ENCODE measurements at places on chromosomes 16 and 17.

GRCh38 chr16:24723663-24724062 lies 5.8 kb upstream of the TNRC6A start:
- DNase-seq, result no peak

- DNase-seq, result no peak
Observed at GRCh38 chr17:9232591-9233270, 211.4 kb downstream of the NTN1 start.

DNA sequence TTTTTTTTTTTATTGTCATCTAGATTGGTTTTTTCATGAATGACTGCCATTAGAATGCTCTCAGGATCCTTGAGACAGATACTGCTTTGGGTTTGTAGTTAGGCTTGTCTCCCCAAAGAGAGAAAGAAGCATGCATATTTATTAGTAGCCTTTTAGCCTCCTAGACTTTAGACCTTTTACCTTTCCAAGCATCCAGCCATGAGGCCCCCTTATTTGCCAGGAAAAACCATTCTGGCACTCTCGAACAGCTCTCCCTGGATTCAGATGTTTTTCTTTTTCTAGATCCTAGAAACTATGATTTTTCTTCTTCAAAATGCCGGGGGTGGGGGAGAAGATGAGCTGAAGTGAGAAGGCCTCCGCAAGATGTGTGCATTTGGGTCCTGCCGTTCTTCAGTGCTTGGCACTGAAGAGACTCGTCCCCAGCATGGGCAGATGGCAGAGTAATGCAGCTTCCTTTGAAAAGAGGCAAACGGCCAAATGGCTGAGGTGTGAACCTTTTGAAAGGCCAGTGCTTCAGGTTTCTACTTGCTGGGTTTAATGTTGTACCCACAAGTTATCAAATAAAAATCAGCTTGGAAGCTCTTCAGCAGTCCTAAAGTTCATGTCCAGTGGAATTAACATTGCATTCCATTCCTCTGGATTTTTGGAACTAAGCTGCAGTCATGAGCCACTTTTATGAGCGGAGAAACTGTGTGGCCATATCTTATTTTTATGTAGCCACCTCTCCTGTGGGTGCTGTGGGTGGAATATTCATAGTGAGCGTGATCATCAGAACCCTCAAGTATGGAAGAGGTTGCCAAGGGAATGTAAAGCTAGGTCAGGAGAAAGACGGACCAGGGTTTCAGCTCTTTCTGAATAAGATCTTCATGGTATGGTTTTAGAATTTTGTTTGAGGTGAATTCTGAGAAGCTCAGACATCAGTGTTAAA lies 7.2 kb downstream of the SOCS7 start:
- DNase-seq, result no peak

GRCh38 chr17:77376795-77377709 lies 236.3 kb downstream of the SEC14L1 start:
- no peak for DNase-seq

DNA sequence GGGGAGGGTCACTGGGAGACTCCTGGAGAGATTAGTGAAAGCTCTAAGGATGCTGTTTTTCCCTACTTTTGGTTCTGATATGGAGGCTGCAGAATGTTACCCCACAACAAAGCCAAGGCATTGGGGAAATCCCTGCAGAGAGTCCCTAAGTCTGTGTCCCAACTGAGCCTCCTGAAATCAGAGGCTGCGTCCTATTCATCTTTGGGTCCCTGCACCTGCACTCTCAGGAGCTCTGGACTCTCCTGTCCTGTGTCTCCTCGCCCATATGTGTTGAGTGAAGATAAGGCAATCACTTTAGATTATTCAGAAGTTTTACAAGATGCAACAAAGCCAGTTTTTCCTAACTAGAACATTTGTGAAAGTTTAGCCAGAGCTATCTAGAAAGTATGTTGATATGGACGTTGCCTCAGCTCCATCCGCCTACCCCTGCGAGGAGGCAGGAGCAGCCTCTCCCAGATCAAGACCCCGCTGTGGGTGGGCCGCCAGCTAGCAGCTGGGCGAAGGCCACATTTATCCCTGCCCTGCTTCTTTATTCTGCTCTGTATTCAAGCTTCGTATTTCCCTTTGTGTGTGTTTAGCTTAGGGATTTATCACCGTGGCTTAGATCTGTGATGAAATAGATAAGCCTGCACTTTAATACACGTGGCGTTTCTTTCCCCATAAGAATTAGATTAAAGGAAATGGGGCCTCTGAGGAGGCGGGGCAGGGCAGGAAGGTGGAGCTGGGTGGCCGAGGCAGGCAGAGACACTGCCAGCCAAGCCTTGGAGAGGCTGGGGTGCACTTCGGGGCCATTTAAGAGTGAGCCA lies 37.4 kb downstream of the SHISA6 start:
- no peak for DNase-seq

GRCh38 chr16:972316-973002 lies 1.7 kb upstream of the LMF1 start:
- DNase-seq, result no peak

DNA sequence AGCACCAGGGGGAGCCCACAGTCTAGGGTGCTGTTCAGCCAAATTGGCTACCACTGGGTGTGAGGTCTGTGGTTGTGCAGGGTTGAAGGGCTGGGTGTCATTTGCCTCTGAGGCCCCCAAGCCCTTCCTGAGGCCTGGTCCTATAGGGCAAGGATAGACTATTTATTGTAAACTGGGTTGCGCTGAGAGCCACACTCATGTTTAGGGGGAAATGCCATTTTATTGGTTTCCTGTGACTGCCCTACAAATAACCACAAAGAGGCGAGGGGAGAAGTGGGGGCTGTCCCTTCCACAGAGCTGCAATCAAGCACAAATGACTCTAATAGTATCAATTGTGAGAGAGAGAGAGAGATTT lies 3.6 kb upstream of the ZCCHC14 start:
- DNase-seq, result no peak

GRCh38 chr17:61495161-61495857 lies 43.1 kb downstream of the TBX4 start:
- no peak for DNase-seq

DNA sequence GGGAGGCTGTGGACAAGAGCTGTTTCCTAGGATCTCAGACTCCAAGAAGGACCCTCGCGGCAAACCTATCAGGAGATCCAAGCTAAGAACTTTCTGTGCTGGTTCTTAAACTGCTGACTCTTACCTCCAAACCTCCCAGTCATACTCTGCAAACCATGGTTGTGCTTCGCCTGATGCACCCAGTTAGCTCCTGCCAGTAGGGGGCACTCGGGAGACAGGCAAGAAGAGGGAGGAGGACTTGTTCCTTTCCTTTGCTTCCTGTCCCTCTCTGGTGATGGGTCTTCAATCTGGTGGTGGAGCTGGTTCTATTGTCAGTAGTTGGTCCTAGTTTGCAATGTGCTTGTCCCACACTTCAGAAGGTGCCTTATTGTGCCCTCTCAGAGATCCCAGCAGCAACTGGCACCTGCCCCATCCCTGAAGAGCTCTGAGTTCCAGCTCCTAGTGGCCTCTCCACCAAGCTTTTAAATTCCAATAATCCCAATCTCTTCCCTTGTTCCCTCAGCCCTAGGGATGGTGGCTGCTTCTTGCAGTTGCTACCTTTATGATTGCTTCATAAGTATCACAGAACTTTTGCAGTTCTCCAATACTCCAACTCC lies 113.5 kb upstream of the RPL38 start:
- DNase-seq, result peak; percentile 74

DNA sequence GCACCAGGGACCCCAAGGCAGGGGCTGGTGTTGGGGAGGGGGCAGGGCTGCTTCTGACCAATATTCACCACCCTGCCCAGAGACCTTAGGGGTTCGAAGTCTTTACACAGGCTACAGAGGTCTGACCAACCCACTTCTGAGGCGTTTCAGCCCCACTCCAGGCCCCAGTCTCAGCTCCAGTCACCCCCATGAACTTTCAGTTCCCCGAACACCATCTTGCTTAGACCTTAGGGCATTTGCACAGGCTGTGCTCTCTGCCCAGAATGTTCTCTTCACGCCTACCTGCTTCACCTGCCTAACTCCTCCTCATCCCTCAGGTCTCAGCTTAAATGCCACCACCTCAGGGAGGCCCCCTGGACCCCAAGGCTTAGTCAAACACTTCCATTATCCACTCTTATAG lies 25.8 kb upstream of the CPNE2 start:
- no peak for DNase-seq

- DNase-seq, result peak; percentile 28
Observed at GRCh38 chr17:74010903-74011302, 192.6 kb upstream of the RPL38 start.

- DNase-seq, result no peak
Observed at GRCh38 chr17:30074730-30075129, 41.9 kb upstream of the NSRP1 start.

- no peak for DNase-seq
Observed at GRCh38 chr16:81321536-81321935, 6.8 kb downstream of the GAN start.

- DNase-seq, result no peak
Observed at GRCh38 chr16:72873044-72873443, 174.9 kb downstream of the ZFHX3 start.

DNA sequence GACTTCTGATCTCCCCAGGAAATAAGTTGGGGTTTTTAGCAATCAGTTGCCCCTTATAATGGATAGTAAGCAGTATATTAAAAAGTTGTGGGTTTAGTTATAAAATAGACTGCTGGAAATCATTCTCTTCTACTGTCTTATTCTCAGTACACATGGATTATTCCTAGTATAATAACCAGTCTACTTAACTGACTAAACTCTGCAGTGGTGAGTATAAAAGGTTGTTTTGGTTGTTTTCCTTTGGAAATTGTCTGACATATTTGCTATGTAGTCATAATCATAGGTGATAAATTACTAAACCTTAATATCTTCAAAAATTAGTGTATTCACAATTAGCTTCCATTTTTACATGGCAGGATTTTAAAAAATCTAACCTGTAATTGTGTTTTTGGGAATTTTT lies 31.4 kb downstream of the CTCF start:
- no peak for DNase-seq

DNA sequence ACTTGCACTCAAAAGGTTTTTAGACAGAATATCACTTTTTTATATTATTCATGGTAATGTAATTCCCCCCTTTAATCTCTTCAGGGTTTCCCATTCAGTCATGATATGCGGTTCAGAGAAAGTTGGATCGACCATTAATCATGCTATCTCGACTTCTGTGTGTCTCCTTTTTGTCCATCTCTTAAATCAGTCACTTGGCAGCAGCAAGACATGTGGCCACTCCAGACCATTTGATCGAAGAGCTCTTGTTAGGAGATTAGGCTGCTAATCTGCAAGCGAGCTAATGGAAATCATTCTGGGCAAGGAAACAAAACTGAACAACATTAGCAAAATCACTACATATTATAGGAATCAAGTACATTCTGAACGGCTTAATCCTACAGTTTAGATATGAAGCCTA lies 449.9 kb downstream of the WWOX start:
- no peak for DNase-seq

DNA sequence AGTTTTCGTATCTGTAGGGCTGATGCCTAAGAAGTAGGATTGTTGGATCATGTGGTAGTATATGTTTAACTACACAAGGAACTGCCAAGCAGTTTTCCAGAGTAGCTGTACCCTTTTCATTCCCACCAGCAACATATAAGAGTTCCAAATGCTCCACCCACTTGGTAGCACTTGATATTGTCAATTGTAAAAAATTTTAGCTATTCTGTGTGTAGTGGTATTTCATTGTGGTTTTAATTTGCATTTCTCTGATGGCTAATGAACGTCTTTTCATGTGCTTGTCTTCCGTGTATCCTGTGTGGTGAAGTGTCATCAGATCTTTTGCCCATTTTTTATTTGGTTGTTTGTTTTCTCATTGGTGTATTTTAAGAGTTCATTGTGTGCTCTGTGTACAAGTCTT lies 69.7 kb downstream of the TANC2 start:
- no peak for DNase-seq

DNA sequence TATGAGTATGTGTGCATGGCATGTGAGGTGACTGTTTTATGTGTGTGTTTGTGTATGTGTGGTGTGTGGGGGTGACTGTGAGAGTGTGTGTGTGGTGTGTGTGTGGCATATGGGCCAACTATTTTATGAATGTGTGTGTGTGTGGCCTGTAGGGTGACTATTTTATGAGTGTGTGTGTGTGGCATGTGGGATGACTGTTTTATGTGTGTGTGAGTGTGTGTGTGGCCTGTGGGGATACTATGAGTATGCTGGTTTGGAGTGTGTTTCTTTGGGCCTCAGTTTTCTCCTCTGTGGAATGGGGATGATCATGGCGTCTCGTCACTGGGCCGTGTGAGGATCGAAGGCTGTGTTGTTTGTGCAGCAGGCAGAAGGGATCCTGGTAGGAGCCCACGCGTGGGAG lies 152.1 kb upstream of the PLCG2 start:
- DNase-seq, result no peak

DNA sequence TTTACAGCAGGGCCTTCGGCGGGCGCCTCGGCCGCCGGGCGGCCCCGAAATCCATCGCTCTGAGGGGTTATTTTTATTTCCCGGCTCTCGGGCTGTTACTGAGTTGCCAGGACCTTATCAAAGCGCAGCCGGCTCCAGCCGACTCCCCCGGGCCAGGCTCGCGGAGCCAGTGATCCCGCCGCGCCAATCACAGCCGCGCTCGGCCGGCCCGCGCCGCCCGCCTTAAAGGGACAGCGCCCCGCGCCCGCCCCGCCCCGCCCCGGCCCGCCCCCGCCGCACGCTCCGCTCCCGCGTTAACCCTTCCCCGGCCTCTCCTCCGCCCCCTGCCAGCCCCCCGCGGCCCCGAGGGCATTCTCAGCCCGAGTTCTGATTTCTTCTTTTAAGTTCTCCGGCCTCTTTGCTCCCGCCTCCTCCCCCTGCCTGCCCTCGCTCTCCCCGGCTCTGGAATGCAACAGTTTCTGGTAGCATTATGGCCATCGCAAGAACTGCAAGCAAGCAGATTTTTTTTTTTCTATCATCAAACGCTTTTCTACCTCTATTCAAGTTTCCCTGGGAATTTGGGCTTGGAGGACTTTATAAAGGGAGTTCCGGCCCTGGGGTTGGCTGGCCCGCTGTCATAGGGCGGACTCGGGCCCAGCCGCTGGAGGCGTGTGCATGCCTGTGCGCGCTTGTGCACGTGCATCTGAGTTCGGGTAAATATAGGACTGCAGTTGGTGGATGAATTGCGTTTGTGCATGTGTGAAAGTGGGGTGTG lies at the start of gene AXIN2:
Gene AXIN2 (minus strand): TSS at position 197 of the 754 bp plus-strand sequence. CDS start 3,028 bp downstream, outside the sequence.
- peak; percentile 53 for DNase-seq

DNA sequence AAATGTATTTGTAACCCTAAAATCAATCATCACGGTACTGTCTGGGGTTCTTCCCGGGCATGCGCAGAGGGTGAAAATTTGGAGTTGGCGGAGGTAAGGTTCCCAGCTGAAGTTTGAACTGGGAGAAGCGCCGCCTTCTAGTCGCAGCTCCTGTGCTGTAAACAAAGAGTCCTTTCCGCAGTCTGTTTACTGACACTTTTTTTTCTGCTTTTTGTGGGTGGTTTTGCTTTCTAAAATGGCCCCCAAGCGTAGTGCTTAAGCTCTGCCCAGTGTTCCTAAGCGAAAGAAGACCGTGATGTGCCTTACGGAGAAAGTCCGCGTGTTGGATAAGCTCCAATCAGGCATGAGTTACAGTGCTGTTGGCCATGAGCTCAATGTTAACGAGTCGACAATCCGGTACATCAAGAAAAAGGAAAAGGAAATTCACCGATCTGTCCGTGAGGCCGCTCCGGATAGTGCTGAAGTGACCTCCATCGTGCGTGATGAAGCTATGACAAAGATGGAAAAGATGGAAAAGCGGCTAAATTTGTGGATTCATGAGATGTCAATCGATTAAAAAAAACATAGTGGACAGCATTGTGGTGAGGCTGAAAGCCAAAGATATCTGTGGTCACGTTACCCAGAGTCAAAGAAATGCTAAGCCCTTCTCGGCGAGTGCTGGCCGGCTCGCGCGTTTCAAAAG lies 570 bp upstream of the CFDP1 start:
- peak; percentile 98 for DNase-seq

All from SHP77 treated with DMSO at 0.1 percent for 48 hours (cell line).